NCI-H748 treated with DMSO at 0.1 percent for 48 hours (cell line): ENCODE measurements at places on chromosomes 5 and 9.

DNA sequence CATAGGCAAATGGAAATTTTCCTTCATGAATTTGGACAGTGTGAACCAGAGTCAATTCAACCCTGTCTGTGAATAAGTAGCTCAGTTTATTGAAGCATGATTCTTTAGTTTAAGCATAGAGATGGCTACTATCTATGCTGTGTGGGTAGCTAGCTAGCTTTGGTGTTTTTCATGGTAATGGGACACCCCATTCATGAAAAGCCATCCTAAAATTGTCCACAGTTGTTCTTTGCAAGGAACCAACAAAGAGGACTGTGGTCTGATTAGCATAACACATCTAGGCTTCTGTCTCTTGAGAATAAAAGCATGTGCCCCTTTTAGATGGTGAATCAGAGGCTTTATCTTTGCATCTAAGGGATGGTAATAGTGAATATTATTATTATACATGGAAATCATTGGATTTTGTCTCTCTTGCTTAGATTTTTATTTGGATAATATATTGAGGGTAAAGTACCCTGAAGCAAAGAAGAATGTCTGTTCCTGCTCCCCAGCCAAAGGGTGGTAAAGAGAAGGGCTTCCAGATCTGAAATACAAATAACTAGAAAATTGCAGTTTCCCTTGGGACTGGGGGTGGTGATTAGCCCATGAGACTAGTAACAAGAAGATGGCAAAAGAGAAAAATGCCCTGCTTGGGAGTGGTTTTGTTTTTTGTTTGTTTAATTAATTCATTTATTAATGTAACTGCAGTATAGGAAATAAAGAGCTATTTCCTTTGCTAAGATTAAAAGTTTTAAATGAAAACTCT lies 624.2 kb upstream of the ZNF608 start:
- no peak for DNase-seq

DNA sequence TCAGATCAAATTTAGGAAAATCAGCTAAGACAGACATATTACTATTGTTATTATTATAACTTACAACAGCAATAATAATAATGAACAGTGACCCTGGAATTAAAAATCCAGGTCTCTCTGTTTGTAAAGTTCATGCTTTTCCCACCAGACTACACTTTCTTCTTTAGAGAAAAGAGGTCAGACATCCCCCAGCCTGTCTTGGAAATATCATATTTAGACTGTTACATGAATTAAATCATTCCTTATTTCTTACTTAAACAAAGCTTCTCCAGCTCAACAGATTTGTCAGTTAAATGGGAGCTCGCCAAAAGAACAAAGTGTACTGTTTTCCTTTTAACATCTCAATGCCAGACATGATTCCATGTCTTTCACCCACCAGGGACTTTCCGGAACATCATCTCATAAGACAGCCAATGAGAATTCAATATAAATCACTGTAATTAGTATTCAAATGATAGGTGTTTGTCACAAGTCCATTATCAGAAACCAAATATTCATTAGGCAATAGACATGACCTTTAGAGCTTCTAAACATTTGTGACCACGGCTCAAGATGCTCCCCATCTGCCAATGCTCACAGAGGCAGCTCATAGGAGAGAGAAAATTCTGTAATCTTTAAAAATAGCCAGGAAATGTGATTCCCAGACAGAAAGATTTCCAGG lies 351.9 kb downstream of the ENC1 start:
- DNase-seq: no peak

DNA sequence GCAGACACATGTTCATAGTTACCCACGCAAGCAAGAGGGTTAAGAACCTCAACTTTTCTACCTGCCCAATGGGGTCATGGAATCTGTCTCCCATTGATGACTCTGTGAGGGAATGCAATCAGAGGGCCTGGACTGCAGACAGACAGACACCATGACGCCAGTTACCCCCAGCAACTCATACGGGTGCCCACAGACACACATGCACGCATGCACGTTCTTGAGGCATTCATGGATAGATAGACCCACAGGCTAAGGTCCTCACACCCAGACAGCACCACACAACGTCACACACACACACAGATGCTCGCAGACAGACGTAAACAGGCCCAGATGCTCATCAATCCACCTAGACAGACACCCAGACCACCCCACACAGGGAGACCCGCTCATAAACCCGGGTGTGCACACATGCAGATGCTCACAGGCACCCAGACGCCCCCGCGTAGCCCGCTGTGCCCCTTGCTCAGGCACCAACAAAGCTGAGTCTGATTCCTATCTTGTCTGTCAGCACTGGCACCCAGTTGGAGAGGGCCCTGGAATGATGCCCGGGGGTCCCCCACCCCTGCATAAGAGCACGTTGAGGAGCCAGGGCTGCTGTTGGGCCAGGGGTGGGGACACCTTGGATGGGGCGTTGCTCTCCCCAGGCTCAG lies 23.6 kb downstream of the LHX2 start:
- DNase-seq: no peak

GRCh38 chr5:54611290-54611951 lies 93.9 kb downstream of the SNX18 start:
- DNase-seq: no peak

- no peak for DNase-seq
Measured at GRCh38 chr9:35533398-35533797, 43.5 kb downstream of the RUSC2 start.

GRCh38 chr5:164958688-164959087 lies 1453.3 kb downstream of the MAT2B start:
- DNase-seq: no peak

DNA sequence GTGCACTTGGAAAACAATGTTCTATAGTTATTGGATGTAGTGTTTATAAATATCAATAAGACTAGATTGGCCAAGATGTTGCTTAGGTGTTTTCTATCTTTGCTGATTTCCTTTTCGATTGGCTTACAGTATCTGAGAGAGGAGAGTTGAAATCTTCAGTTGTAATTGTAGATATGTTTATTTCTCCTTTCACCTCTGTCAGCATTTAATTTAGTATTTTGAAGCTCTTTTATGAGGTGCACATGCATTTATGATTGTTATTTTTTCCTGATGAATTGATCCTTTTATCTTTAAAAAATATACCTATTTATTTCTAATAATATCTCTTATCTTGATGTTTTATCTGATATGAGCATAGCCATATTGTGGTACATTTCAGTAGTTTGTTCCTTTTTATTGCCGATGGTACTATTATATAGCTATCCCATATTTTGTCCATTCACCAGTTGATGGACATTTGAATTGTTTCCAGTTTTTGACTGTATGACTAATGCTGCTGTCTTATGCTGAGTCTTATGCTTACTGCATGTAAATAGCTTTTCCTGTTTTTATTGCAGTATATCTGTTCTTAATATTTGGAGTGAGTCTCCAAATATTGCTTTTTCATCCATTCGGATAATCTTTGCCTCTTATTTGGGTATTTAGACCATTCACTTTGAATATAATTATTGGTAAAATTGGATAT lies 34.7 kb downstream of the ERCC6L2 start:
- no peak for DNase-seq

GRCh38 chr9:116549786-116550660 lies 137.1 kb upstream of the TRIM32 start:
- no peak for DNase-seq

GRCh38 chr9:109238655-109239054 lies 71.6 kb upstream of the FRRS1L start:
- DNase-seq: no peak

GRCh38 chr9:115764645-115765044 lies 388.9 kb upstream of the PAPPA start:
- no peak for DNase-seq

GRCh38 chr5:151095341-151096000 lies 14.6 kb upstream of the TNIP1 start:
- DNase-seq: no peak

DNA sequence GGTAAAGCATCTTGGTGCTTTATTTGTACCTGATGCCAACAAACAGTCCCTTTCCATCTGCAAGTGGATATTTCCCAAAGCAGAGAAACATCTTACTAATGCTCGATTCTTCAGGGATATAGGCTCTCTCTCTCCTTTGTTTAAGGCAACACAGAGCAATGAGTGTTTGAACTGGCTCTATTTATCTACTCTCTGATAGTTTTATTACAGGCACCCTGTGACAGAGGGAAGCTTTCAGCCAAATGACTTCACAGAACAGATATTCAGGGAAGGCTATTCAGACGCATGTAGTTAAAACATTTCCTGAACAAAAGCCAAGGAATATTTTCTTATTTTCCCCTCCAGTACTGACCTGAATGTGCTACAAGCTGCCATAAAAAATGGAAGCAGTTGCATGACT lies 141.8 kb downstream of the YIPF5 start:
- DNase-seq: no peak

- DNase-seq: no peak
Measured at GRCh38 chr5:50463047-50463446, 22.0 kb upstream of the EMB start.

DNA sequence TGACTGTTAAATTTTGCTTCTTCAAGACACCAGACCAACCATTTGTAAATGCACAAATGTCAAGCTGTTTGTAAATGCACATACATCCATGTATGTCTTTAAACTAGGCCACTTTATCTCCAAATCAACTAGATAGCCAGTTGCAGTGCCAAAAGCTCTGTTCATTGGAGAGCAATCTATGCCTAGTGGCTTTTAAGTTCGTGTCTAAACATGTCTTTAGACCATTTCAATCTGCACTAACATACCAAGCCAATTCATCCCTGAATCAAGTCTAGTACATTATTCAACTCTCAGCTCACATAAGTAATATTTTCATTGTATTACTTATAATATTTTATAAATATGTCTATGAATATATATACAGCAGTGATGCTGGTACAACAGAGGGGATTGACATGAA lies 985.9 kb downstream of the CDH18 start:
- DNase-seq: no peak

DNA sequence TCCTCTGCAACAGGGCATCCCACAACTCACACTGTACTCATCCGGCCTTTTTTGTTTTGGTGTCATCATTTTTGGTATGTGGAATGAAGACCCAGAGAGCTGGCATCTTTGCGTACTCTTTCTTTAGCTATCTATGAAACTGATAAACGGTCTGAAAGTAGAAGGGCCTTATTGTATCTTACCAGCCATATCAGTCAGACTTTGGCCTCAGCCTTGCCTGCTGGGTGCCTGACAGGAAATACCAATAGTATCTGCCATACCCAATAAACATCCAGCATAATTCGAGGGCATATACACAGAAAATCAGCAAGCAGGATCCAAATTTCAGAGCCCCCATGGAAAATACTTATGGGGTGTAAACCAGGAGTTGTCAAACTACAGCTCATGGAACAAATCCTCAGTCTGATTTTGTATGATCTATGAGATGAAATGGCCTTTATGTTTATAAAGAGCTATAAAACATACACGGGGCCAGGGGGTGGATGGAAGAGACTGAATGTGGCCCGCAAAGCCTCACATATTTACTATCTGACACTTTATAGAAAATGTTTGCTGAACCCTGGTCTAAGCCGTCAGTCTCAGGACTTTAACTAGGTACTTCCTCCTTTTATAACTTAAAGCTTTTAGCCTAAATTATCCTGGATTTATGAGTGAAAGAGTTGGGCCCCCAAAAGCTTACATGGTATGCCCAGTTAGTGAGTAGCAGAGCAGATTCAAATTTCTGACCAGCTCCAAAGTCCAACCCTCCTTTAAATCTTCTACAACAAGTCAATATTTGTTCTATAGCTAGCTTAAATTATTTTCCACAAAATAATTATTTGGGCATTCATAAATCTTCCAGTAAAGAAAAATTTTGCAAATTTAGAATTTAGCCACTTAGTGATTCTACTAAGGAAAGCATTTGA lies 308.0 kb upstream of the PUM3 start:
- no peak for DNase-seq

- no peak for DNase-seq
Measured at GRCh38 chr5:171599957-171600612, 180.6 kb downstream of the FGF18 start.

DNA sequence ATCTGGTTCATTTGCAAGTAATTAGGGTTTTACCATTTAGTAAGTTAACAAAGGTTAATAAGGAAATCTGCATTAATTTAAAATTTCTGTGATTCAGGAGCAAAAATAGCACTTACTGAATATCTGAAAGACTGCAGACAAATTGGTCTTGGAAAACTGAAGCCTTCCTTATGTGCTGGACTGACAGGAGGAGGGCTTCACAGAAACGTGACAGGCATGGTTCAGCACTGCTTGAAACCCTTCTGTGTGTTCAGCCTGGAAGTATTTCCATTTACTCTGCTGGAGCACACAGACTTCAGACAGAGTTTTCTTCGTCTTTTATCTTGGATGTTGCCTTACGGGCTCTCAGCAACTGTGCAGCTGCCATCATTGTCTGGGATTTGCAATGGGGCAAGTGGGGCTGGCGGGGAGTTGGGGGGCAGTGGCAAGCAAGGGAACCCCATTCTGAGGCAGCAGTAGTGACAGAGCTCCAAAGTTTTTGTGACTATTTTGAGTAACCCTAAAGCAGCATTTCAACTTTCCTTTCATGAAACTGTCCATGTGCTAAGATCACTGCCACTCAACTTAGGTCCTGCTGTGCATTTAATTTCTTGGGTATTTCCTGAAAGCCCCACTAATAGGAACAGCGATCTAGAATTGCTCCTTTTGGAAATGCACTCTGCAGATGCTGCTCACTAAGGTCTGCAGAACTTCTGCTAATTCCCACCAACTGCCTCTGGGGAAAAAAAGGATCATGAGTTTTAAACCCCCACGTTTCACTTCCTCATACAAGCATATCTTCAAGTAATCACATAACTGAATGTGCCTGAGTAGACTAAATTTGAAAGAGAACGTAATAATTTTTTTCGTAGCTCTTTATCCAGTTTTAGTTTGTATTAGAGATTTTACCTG lies 56.6 kb downstream of the KCNN2 start:
- no peak for DNase-seq

GRCh38 chr5:124866355-124867136 lies 120.1 kb upstream of the ZNF608 start:
- DNase-seq: no peak

GRCh38 chr9:7665874-7666273 lies 133.7 kb downstream of the DMAC1 start:
- no peak for DNase-seq

GRCh38 chr5:72265032-72265877 lies 54.8 kb downstream of the MRPS27 start:
- DNase-seq: no peak

- DNase-seq: no peak
Measured at GRCh38 chr9:81508476-81508875, 180.9 kb downstream of the TLE1 start.

DNA sequence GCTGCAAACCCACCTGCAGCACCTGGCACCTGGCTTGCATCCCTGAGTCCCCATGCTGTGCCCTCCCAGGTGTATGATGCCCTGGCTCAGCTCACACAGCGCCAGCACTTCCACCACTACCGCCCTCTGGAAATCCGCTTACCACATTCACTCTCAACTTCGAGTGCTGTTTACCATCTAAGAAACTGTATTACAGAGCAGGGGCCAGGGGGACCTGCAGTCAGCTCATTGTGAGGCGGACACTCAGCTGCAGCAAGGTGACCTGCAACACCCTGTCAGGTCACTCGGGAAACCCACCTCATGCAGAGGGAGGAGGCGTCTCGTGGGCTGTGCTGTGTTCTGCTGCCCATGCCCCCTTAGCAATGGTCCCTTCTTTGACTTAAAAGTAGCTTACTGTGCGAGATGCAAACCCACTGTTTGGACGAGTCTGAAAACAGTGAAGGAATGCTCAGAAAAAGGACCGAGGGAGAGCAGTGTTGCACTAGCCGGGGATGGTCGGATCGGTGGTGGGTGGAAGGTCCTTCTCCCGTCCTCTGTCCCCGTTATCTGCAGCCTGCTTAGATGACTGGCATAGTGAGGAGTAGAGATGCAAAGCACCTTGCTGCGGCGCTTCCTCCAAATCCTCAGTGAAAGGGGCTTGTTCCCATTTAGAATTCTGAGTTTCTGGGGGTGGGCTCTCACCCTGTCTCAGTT lies 55.2 kb upstream of the CTSL start:
- no peak for DNase-seq
